Immature natural killer cell (primary cell): ENCODE measurements at places on chromosomes 6 and 20. TPM values are rescaled to one million over a fixed set of nuclear protein-coding genes. Genes with fewer than 3 reads are reported as not detected.

DNA sequence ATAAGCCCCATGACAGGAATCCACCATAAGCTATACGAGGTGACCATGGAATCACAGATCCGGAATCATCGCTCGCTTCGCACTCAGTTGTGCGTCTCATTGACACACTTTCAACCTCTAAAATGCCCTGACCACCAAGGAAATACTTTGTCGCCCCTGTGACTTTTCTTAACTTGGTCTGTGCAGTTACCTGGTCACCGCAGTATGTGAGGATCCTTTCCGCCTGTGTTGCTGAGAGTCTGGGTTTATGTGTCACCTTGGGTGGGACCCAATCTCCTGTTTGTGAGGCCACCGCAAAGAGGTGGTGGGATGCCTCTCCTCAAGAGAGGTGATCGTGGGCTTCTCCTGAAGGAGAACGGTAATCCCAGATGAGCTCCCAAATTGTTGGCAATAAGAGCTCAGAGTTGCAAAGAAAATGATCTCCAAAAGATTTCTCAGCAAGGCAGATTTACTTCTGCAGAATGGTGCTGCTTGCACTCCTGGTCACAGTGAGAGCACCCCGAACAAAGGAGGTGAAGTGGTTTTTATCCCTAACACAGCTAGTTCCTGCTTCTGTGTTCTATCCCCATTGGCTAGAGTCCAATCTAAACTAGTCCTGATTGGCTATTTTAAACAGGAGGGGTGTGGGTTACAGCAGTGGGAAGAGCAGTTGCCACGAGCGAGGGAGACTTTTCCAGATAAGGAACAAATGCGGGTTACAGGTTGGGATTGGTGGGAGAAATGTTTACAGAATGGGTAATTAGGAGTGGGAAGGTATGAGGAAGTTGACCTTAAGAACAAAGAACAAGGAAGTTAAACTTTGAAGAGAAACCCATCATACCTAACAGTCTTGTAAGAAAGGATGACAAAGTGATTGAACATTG, 9.1 kb upstream of the ZNFX1 start:
- no peak for DNase-seq

- no peak for DNase-seq
Observed at GRCh38 chr20:21251278-21251677, 51.9 kb upstream of the XRN2 start.

Gene TSHZ2
- polyA plus RNA-seq, result not detected

DNA sequence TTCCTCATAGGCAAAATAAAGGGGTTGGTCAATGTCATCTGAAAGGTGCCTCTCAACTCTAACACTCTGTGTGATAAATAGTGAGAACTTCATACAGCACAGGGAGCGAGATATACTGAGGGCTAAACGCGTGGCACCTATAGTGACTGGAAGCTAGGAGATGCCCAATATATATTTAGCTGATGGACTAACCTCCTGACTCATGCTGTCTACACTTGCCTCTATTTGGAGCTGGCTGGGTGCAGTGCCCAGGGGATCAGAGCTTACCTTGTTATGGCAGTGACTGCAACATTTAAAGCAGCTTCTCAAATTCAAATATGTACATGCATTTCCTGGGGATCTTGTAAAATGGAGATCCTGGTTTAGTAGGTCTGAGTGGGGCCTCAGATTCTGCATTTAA, 111.6 kb upstream of the PLN start:
- DNase-seq, result no peak

GRCh38 chr6:132607544-132608233, 16.4 kb downstream of the TAAR2 start:
- no peak for DNase-seq

DNA sequence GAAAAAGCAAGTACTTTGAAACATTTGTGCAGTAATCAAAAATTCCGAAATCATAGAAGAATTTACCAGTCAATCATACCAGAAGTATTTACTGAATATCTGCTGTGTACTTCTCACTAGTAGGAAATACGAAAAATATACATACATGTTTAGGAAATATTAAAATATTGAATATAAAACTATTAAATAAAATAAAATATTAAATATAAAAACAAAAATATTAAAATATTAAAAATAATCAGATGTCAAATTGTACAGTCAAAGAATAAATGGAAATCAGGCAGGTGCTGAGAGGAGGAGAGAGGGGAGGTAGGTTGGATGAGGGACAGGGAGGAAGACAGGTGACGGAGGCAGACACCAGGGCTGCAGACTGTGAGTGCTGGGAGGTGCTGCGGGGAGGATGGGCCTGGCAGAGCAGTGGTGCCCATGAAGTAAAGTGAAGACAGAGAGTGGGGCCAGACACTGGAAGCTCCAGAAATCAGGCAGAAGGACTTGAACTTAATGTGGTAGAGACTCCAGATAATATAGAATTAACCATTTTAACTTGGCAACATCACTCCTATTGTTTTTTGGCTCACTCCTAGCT, 55.9 kb downstream of the PRKN start:
- DNase-seq, result no peak

DNA sequence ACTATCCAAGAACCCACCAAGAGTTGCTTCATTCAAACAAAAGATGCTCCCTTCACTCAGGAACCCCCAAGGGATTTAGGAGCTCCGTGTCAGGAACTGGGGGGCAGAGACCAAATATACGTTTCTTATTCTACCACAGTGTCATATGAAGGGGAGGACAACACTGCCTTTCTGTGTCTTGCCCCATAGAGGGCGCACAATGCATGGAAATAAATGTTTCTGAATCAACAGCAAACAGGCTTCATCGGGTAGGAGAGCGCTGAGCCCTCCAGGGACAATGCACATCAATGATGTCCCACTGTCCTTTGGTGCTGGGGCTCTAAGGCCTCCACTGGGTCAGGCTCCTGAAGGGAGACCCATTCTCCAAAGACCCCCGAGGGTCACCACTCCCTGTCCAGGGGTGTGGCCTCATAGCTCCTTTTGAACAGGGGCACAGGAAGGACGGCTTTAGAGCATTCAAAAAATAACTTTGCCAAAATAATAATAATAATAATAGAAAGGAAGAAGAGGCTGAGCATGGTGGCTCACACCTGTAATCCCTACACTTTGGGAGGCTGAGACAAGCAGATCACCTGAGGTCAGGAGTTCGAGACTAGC, 31.1 kb downstream of the PLG start:
- peak; percentile 1 for DNase-seq

GRCh38 chr6:32614366-32615081, 22.7 kb upstream of the HLA-DQA1 start:
- no peak for DNase-seq

DNA sequence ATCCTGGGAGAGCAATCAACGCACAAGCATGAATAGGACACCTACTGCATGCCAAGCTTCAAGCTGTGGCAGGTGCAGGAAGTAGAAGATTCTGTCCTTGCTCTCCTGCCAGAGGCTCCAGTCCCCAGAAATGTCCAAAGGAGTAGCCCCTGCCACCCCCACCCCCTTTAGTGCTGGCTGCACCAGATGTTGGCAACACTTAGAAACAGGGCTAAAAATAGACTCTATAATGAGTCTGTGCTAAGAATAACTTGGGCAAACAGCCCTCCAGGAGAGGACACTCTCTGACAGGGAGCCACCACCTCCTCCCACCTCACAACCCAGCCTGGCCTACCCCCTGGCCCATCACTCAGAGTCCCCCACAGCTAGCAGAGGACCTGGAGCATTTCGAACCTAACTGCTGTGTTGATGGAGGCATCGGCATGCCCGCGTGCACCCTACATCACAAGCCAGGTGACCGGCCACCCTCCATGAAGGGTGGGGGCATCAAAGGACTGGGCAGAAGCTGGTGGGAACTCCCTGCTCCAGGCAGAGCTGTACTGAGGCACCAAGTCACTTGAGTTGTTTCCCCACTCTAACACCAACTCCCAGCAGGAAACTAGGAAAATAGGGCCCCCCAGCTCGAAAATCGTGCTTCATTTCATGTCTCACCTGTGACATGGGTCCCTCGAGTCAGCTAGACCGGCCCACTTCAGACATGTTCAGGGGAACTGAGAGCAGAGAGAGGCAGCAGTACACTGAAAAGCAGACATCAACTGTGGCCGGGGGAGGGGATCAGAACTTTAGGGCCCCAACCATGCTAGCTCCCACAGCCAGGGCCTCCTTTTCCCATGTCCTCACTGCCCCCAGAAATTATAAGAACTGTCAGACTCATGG, 18.7 kb downstream of the TFEB start:
- no peak for DNase-seq
